ENCODE measurements at places on chromosomes 2 and 18.
A peak's percentile ranks its signal among the peaks of the same experiment; 100 is the strongest.

DNA sequence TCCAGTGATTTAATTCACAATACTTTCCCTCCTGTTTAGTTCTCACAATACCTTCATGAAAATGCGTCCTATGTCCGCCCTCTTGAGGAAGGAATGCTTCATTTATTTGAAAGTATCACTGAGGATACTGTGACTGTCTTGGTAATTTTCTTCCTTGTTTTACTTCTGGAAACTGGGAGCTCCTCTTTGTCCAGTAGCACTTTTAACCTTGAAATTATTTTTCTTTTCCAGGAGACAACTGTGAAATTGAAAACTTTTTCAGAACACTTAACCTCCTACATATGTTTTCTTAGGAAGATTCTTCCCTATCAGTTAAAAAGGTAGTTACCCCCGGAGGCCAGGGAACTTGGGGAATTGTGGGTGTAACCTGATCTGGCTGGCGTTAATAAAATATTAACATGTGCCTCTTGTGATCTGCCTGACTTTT, 58.9 kb upstream of the STON1 start:
- DNase-seq = peak; percentile 69

- DNase-seq = no peak
Measured at GRCh38 chr2:151543876-151544275, 134.2 kb downstream of the RIF1 start.

GRCh38 chr2:106147159-106147558, 46.9 kb downstream of the UXS1 start:
- DNase-seq = peak; percentile 44

DNA sequence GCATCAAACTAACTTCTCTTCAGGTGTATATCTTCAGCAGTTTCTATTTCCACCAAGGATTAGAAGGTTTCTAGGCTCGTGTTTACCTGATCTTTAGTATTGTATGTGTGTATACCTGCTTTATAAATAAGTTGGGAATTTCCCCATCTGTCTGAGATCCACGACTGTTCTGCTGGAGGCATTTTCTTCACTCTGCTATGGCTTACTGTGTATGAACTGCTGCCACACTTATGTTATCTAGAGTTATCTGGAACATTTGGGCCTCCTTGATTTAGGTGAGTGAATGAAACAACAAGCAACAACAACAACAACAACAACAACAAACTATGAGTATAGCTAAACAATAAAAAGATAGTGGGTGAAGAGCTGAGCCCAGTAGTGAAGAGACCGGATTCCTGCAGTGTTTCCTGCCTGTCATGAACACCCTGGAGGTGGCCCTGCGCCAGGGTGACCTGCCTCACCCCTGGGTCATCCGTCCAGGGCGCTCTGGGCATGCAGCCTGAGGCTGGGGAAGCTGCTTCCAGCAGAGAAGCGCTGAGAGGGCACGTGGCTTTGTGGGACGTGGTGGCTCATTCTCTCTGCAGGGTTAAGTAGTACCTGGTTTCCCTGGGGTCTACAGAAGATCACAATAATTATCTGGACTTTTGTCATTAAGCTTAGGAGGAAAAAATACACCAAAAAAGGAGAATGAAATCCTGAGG, 56.1 kb upstream of the GATA6 start:
- peak; percentile 21 for DNase-seq

DNA sequence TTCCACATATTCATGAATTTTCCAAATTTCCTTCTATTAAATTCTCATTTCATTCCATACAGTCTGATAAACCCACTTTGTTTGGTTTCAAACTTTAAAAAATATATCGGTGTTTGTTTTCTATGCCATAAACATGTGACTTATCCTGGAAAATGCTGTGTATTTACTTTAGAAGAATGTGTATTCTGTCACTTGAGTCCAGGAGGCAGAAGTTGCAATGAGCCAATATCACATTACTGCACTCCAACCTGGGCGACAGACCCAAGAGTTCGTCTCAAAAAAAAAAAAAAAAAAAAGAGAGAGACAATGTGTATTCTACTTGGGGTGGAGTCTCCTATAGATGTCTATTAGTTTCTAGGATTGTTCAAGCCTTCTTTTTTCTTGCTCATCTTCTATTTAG, 31.8 kb downstream of the MBD5 start:
- peak; percentile 51 for DNase-seq

DNA sequence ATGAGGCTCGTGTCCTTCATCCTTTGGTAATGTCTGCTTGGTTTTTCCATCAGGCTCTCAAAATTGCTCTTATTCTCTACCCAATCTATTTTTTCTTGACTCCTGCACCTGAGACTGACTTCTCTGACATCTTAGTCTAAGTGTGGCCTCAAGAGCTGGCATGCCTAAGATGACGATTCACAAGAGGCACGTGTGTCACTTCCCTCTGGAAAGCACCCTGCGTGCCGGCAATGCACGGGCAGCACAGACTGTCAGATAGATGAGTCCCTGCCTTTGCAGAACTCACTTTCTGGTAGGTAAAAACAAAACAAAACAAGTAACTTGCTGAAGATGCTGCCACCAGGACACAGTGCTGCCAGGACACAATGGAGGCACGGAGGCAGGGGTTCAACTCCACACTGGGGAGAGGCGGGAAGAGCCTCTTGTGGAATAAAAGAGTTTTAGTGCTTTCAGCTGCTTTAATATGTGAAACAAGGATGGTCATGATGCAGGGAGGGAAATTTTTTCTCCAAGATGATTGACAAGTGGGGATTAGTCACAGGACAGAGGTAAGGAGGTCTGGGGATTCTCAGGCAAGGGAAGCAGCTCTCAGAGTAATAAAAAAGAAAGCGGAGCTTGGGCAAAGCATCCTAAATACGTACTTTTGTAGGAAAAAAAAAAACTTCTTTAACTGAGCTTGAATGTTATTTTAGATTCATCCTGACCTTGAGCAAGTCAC, 27.3 kb downstream of the CYB5A start:
- no peak for DNase-seq

DNA sequence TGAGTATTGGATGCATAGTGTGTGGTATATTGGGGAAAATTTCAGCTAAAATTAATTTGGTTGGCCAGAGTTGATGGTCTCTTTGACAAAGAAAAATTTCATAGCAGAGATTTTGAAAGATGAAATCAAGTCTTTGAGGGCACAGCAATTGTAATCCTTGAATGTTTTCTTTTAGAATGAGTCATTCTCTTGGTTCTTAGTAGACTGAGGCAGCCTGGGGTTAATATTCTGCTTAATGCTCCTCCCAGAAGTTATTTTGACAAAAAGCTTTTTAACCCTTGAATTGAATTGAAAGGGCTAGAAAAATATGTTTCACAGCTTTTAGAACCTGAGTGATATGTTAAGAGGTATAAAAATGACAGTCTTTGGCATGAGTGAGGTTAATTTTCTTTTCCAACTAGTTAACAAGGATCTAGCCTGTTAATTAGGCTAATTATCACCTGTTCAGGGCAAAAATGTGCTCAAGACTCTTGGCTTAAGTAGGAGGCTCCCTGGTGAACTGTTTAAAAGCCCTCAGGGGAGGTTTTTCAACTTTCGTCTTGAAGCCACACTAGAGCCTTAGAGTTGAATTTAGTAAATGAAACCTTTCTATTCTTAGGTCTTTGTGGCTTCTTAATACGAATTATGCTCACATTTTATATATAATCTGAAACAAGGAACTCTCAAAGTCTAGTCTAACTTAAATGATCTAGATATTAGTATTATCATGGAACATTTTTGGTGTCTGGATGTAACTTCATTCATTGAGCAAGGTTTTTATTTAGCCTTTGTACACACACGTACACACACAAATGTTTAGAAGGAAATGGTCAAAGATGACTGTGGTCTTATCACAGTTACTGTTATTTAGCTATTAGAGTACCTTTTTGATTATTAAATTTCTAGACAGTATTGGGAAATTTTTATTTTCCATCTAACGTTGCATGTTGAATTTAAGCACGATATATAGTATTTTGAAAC, 272.5 kb downstream of the ZNF407 start:
- DNase-seq = no peak

GRCh38 chr2:26558271-26559043, 80.5 kb upstream of the OTOF start:
- no peak for DNase-seq

DNA sequence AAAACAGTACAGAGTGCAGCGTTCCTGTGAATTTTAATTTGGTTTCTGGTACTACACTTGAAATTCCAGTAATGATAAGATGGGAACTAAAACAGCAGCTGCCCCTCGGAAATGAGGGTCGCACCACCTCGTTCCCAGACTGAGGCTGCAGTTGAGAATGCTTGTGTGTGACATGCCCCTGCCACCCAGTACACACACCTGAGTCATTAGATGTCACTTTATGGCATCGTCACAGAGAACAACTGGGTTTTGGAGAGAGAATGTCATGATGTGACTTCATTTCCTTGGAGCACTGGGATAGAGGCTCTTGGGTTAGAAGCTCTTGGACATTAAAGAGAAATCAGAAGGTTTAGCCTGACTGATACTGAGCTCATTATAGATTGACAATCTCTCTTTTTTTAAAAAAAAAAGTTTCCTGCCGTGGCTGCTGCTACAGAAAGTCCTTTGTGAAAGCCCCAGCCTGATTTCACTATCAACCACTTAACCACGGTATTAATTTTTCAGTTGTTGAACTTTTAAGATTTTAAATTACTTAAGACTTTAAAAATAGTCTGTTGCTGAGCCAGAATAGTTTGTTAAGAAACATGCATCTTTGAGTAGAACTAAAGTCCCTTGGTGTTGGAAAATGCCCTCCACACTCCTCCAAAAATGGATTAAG, 24.5 kb downstream of the BCL2L11 start:
- no peak for DNase-seq

DNA sequence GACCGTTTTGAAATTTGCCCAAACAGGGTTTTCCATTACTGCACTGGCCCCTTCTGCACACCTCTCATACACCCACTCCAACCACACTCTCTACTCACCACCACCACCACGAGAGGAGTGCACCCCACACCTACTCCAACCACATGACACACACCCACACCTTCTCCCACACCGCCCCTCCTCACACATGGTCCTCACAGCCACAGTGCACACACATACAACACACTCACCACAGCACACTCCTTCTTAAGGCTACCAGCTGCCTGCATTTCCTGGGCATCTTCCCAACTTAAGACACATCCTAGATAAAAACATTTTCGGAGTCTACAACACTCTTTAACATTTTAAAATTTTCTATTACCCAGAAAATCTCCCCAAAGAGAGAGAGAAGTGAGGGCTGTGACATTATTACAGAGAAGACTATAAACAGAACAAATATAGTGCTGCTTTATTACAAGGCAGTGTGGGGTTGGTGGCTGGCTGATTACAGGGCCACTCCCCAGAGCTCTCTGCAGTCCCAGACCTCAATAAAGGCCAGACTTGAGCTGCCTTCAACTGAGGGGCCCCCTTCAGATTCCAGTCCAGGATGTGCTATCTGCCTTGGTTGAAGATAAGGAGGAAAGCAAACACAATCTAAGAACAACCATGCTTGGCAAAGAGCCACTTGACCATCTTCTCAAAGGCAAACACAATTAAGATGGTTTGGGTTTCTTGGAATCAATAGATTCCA, 36.1 kb downstream of the NHEJ1 start:
- DNase-seq = no peak

DNA sequence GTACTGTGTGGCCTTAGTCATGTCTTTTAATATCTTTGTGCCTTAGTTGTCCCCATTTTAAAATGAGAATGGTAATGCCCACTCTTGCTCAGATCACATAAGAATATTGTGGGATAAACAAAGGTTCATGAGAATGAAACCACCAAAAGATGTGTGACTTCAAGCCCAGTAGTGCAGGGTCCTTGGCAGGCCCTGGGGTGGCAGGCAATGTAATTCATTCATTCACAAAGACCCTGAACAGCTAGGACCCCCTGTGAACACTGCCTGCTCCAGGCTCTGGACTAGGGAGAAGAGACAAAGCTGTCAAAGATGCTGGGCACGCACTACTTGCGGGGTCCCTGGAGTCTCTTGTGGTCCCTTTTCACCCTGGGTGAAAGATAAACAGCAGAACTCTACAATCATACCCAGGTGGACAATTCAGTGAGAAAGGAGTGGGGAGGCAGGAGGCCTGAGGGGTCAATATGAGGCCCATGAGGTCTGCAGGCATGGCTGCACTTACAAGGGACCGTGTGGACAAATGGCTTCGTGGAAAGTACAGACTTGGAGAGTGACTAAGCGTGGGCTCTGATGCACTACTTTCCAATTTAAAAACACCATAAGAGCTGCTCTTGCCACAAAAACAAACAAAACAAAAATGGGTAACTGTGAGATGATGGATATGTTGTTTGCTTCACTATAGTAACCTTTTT, 136.1 kb downstream of the SMAD7 start:
- DNase-seq = no peak

- DNase-seq = no peak
Measured at GRCh38 chr2:11437602-11438001, 28.4 kb downstream of the E2F6 start.

GRCh38 chr2:27131429-27131828, 3.0 kb downstream of the PREB start:
- no peak for DNase-seq

DNA sequence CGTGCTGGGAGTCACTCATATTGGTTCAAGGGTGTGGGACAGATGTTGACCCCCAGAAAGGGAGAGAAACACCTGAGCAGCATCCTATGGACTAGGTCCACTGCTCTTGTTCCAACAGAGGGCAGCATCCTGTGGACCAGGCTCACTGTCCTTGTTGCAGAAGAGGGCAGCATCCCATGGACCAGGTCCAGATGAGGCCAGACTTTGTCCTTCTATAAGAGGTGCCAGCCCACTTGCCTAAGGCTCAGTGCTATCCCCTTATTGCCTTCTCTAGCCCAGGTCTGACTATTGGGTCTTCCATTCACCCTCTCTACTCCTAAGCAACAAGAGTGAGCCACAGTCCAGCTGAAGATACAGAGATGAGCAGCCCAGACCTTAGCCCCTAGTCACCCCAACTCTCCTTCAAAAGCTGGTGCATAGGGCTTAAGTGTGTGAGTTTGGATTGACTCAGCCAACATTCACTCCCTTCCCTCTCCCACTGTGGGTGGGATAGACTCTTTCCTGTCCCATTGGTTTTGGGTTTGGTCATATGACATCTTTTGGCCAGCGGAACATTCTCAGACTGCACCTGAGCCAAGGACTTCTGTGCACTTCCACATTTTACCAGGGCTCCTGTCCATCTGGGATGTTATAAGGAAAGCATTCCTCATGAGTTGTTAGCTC, 132.4 kb upstream of the GPC1 start:
- no peak for DNase-seq

- DNase-seq = no peak
Measured at GRCh38 chr18:44589693-44590355, 90.9 kb upstream of the SETBP1 start.

GRCh38 chr2:100142393-100142792, at the start of gene AFF3:
Gene AFF3, minus strand, starts transcription at chr2:100142590. Its CDS starts 38,136 bp downstream, at chr2:100104454.
- DNase-seq = no peak

DNA sequence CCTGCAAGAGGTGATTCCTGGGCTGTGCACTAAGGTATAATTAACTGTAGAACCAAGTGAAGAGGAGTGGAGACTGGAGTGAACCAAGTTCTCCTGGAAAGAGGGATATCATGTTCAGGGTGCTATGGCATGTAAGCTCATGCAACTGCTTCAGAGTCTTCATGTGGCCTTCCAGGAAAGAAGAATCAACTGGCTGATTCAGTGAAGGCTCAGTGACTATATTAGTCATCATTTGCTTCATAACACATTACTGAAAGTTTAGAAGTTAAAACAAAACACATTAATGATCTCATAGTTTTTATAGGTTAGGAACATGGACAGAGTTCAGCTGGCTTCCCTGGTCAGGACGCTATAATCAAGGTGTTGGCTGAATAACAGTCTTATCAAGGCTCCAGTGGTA, 1200.8 kb upstream of the GYPC start:
- no peak for DNase-seq

- DNase-seq = no peak
Measured at GRCh38 chr18:22643731-22644130, 226.0 kb upstream of the CTAGE1 start.

- DNase-seq = no peak
Measured at GRCh38 chr18:49225160-49225559, 235.3 kb downstream of the DYM start.

Measured in HepG2 (cell line).